ENCODE measurements at places on chromosomes 13 and 19.
A peak's percentile ranks its signal among the peaks of the same experiment; 100 is the strongest.

- no peak for DNase-seq
Measured at GRCh38 chr13:101978552-101979315, 423.1 kb downstream of the FGF14 start.

GRCh38 chr13:63408331-63409189 is 1992.9 kb upstream of the PCDH20 start:
- no peak for DNase-seq

GRCh38 chr19:33175156-33175782 is 18.9 kb upstream of the LRP3 start:
- no peak for DNase-seq

- peak; percentile 59 for DNase-seq
Measured at GRCh38 chr19:44869733-44870470, 21.2 kb upstream of the TOMM40 start.

DNA sequence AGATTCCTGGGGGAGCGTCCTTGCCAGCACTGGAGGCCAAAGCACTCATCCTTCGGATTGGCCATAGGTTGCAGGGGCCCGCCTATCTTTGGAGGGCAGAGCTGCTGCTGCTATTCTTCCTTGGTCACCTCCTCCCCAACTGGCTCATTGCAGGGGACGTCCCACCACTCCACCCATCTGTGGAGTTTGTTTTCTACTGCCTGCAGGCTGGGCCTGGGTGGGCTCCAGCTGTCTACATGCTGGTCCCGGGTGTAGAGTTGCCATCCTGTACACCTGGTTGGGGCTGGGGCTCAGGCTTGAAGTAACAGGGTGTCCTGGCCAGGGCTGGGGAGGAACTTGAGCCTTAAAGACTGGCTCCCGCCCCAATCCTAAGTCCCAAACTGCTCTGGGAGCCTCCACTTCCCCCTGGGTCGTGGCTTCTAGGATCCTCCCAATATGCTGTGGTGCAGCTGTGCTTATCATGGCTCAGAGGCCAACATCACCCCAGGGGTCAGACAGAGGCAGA is 2.1 kb downstream of the RNF225 start:
- DNase-seq, result no peak

- no peak for DNase-seq
Measured at GRCh38 chr13:24700539-24700938, 20.3 kb downstream of the ATP12A start.

GRCh38 chr13:34303346-34303745 is 485.4 kb downstream of the RFC3 start:
- no peak for DNase-seq

GRCh38 chr13:93244141-93244917 is 17.7 kb downstream of the GPC6 start:
- peak; percentile 19 for DNase-seq

GRCh38 chr13:107277911-107278310 is 710.0 kb upstream of the ARGLU1 start:
- no peak for DNase-seq

- no peak for DNase-seq
Measured at GRCh38 chr13:85500696-85501256, 298.4 kb downstream of the SLITRK6 start.

GRCh38 chr13:36531746-36532486 is 99.6 kb downstream of the CCNA1 start:
- peak; percentile 4 for DNase-seq

DNA sequence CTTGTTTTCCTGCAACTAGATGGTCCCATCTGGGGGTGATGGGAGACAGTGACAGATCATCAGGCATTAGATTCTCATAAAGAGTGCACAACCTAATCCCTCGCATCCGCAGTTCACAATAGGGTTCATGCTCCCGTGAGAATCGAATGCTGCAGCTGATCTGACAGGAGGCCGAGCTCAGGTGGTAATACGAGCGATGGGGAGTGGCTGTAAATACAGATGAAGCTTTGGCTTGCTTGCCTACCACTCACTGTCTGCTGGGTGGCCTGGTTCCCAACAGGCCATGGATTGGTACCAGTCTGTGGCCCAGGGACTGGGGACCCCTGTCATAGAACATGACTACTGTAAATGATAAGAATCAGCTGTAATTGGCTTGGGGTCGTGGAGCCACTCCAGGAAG is 28.0 kb downstream of the WDR88 start:
- no peak for DNase-seq

- peak; percentile 91 for DNase-seq
Measured at GRCh38 chr19:6736169-6736916, 1.0 kb downstream of the GPR108 start.

GRCh38 chr19:54233941-54234340 is 8.6 kb downstream of the LILRA6 start:
- DNase-seq, result no peak

GRCh38 chr19:3612901-3613741 is 6.4 kb upstream of the TBXA2R start:
- DNase-seq, result no peak

DNA sequence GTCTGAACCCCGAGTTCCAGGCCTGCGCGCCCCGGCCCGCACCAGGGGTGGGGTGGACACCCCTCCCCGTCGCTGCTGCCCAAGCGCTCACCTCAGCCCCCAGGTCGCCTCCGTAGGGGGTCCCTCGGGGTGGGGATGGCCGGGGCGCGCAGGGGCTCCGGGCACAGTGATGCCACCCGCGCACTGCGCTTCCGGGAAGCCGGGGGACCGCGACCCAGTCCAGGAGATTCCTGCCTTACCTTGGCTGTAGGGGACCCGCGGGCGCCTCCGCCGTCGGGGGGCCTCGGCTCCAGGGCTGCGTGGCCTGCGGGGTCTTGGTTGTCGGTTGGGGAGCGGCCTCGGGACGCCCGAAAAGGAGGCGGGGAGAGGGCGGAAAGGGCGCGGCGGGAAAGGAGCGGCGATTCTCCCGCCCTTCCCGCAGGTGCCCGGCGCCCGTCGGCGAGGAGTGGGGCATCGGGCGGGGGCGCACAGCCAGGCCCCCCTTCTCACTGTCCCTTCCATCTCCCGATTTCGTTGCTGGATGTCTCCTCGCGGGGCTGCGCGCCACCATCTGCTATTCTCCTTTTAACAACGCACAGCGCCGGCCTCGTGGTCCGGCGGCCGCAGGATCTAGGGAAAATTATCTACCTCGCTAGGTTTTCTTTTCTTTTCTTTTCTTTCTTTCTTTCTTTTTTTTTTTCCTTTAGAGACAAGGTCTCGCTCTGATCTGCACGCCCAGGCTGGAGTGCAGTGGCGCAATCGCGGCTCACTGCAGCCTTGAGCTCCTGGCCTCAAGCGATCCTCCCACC is at the start of gene KEAP1:
KEAP1 (minus strand) TSS at position 355 of the 788 bp plus-strand sequence. CDS start 3,323 bp downstream, outside the sequence.
- no peak for DNase-seq

- DNase-seq, result no peak
Measured at GRCh38 chr13:46348961-46349360, 38.1 kb downstream of the RUBCNL start.

GRCh38 chr19:7346488-7346971 is 2.2 kb upstream of the ARHGEF18 start:
- DNase-seq, result no peak

- DNase-seq, result no peak
Measured at GRCh38 chr19:46481947-46482346, 10.6 kb upstream of the PNMA8A start.

- no peak for DNase-seq
Measured at GRCh38 chr19:16325161-16325527, 518 bp downstream of the KLF2 start.

GRCh38 chr19:7703332-7703731 is 1.4 kb upstream of the FCER2 start:
- no peak for DNase-seq

- no peak for DNase-seq
Measured at GRCh38 chr19:45705115-45705514, 12.6 kb downstream of the QPCTL start.

GRCh38 chr19:11130824-11131455 is 24.6 kb downstream of the SPC24 start:
- DNase-seq, result peak; percentile 58

- no peak for DNase-seq
Measured at GRCh38 chr13:113117911-113118260, 4.7 kb upstream of the F10 start.

- peak; percentile 85 for DNase-seq
Measured at GRCh38 chr19:10095948-10096614, 6.4 kb downstream of the ANGPTL6 start.

DNA sequence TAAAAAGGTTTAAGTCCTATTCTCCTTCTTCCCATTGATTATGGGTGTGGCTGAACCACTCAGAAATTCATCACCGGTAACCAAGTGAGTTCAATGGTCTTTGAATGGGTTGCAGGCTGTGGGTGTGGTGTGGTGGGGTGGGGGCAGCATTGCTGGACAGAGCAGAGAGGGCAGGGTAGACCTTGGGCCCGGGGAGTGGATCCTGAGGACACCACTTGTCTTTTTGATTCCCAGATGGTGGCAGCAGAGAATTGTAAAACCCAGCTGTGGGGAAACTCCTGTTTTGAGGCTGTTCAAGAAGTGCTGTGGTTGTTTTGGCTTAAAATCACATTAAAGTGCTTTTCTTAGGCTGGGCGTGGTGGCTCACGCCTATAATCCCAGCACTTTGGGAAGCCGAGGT is 45.8 kb upstream of the RGCC start:
- peak; percentile 44 for DNase-seq

DNA sequence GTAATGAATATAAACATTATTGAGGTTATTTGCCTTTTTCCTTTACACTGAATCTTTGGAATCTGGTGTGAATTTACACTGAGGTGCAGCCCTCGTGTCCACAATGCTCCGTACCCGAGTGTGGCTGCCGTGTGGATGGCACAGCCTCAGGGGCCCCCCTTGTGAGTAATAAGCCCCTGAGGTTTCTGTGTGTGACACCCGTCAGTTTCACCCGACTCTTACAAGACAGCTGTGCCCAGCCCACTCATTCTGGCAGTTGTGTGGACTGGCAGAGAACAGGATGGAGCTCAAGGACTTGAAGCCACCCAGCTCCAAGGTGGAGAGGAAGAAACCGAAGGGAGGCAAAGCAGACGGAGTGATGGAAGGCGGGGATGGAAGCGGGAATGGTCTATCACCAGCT is 7.8 kb downstream of the PROZ start:
- no peak for DNase-seq

DNA sequence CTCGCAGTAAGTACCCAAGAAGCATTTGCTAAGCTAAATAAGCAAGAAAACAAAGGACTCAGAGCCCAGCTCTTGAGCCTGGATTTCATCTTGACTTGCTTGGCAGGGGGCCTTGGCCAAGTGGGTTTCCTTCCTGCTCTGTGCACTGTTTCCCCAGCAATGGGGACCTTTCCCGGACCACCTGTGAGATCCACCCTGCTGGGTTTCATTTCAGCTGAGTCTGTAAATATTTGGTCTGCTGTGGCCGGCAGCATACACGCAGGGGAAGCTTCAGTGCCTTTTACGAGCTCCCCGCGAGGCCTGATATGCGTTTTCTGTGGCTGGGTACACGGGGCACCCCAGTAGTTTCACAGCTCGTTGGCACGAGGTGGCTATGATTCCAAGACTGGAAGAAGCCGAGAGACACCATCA is 12.4 kb upstream of the TINCR start:
- peak; percentile 48 for DNase-seq

DNA sequence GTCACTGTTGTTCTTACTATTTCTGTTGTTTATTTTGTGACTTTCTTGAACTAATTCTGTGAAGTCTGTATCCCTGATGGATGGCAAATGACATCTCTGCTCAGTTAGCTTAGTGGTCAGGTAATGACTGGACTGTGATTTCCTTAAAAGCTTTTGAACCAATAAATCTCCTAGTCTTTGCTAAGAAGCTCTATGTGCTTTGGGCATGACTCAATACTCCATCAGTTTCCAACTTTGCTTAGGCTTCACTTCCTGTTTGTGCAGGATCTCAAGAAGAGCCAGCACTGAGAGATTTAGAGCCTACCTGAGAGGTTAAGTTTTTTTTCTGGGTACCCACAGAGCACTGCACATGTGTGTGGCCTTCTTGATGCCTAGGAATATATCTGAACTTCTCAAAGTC is 329.7 kb upstream of the HTR2A start:
- DNase-seq, result no peak

- no peak for DNase-seq
Measured at GRCh38 chr19:40774916-40775631, at the start of gene MIA. TSS of gene MIA (plus strand) at chr19:40775521. CDS start at chr19:40775543, 22 bp downstream.

GRCh38 chr13:24353736-24354135 is 44.4 kb downstream of the C1QTNF9 start:
- no peak for DNase-seq

GRCh38 chr19:34997071-34997617 is 3.0 kb upstream of the GRAMD1A start:
- no peak for DNase-seq

- peak; percentile 6 for DNase-seq
Measured at GRCh38 chr13:35927567-35928021, 203.6 kb downstream of the DCLK1 start.

GRCh38 chr13:29782798-29783197 is 67.6 kb downstream of the UBL3 start:
- no peak for DNase-seq

GRCh38 chr19:660793-661426 is 2.1 kb downstream of the RNF126 start:
- DNase-seq, result no peak

- DNase-seq, result no peak
Measured at GRCh38 chr19:7658219-7658686, 10.6 kb upstream of the RETN start.

DNA sequence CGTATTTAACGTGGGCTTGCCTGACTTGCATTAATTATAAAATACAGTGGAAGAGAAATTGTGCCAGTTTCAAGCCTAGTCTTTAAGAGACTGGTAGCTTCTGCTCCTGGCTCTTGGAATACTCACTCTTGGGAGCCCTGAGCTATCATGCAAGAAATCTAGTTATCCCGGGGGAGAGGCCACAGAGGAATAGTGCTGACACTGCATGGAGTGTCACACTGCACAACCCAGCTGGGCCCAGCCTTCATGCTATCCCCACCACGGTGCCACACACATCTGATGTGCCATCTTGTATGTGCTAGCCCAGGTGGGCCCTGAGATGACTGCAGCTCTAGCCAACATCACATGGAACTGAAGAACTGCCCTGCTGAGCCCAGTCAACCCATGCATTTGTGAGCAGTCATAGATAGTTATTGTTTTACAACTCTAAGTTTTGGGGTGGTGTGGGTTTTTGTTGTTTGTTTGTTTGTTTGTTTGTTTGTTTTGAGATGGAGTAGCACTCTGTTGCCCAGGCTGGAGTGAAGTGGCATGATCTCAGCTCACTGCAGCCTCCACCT is 8.3 kb downstream of the MAMSTR start:
- DNase-seq, result no peak

Measured in H4 (cell line).